Hepatocyte (in vitro differentiated cells): ENCODE measurements at places on chromosomes 2 and 18. TPM values are rescaled to one million over a fixed set of nuclear protein-coding genes. Genes with fewer than 3 reads are reported as not detected.

Gene MSTN
- polyA plus RNA-seq: 0.23 TPM in 1 of 2 replicates, not detected in the other

Gene MARCO
- polyA plus RNA-seq: 0.62 TPM in 1 of 2 replicates, not detected in the other

Gene GKN1
- polyA plus RNA-seq: 0.25 and 0.79 TPM in 2 replicates

Gene OR6B2
- polyA plus RNA-seq: not detected in 2 replicates

Gene RMDN2
- 7.8 and 9.3 TPM in 2 replicates for polyA plus RNA-seq

DNA sequence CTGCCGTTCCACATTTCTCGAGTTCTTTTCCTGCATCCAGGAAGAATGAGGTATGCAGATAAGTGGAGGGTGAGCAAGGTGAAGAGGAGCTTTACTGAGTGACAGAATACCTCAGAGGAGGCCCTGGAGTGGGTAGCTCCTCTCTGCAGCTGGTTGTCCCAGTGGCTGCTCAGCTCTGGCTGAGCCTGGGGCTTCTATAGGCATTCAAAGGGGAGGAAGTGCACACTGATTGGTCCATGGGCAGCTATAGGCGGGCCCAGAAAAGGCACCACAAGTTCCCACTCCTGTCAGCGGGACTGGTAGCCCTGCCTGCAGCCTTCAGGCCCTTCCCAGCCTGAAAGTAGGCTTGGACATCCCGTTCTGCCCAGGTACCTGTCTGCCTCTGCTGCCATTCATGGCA lies 94.7 kb downstream of the DOK6 start:
- DNase-seq: no peak

- no peak for DNase-seq
Observed at GRCh38 chr2:134248913-134249312, 5.0 kb upstream of the MGAT5 start.

- no peak for DNase-seq
Observed at GRCh38 chr18:56109757-56110156, 521.8 kb upstream of the TCF4 start.

DNA sequence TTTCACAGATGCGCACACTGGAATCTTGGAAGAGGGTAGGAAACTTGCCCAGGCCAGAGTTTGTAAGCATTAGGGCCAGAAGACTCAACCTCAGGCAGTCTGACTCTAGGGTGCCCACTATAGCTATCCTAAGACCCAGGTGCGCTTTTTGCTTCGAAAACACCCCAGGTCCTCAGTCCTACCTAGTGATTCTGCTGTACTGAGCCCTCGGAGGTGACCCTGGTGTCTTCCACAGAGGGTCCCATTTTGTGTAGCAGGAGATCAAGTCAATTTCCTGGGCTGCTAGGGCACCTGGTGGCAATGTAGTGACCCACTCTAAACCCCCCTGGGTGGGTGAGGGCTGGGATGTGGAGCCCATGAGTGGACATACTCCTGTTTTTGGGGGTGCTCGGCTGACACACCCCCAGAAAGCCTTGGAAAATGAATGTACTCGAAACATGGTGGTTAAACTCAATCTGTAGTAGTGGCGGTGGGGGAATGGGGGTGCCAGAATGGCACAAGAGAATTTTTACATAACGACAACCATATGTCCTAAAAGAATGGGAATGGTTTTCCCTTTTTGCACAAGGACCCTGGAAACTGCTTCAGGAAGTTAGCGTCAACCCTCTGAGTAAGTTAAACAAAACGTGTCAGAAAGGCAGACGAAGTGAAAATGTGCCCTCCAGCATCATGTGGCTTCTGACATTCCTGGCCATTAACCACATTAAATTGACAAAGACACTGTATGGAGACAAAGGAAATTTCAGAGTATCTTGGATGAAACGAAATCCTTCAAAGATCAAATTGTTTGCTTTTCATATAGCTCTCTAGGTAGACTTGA lies 218.0 kb upstream of the COPS8 start:
- DNase-seq: no peak

DNA sequence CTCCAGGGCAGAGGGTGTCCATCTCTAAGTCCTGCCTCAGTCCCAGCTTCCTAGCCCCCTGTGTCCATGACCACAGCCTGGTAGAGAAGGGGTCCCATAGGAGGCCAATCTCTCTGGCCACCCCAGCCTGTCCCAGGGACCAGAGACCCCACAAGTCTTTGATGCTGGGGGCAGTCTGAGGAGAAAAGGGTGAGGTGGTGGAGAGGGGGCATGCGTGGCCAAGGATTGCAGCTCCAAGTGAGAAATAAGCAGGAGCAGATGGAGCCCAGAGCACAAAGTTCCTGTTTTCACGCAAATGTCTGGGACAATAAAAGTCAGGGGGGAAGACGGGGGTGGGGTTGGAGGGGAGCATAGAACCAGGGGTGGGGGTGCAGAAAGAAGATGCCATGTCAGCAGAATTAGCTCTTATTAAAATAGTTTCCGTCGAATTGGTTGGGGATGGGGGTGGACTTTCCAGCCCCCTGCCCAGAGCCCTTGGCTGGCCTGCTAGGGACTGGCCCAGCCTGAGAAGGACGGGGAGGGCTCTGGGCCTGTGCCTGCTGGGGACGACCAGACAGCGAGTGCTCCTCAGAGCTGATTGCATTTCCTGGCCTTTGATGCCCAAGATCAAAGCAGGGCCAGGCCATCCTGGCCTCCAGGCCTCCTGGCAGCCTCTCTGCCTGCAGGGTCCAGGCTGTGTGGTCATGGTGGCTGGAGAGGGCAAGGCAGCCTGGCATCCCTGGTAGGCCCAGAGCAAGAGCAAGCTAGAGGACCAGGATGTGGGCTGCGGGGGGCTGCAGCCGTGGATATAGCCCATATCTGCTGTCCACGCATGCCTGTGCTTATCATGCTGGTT lies 337.1 kb downstream of the DYSF start:
- no peak for DNase-seq

DNA sequence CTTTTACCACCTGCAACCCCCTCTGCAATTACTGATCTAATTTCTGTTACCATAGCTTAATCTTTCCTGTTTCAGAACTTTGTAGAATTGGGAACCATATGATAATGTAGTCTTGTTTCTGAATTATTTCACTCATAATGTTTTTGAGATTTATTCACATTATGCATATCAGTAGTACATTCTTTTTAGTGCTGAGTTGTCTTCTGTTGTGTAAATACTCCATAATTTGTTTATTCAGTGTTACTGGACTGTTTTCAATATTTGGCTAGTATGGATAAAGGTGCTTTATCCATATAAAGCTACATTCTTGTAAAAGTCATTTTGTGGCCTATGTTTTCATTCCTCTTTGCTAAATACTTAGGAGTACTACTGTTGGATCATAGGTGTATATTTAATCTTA lies 152.5 kb downstream of the TAF4B start:
- no peak for DNase-seq

DNA sequence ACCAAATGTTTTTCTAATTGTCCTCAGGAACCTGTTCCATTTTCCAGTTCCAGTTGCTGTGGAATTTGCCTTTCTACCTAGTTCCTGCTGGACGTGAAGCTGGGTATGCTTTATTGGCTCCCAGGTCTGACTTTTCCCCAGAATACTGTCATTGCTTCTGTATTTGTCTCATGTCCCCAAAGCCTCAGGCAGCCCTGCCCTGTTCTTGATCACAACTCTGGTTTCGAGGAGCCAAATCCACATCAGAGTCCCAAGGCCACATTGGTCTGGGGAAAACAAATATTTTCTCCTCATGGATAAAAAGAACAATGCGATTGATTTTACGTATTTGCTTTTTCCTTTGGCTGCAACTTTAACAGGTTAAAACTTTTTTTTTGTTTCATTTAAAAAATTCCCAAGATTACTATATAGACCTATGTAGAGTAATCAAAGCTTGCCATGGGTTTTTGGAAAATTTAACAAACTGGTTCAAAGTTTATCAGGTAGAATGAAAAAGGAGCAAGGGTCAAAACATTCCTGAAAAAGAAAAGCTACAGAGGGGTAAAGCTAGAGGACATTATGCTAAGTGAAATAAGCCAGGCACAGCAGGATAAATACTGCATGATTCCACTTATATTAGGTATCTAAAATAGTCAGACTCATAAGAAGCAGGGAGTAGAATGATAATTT lies 85.2 kb downstream of the MDH1 start:
- no peak for DNase-seq

- peak; percentile 27 for DNase-seq
Observed at GRCh38 chr2:24919037-24919505, 966 bp downstream of the ADCY3 start.

DNA sequence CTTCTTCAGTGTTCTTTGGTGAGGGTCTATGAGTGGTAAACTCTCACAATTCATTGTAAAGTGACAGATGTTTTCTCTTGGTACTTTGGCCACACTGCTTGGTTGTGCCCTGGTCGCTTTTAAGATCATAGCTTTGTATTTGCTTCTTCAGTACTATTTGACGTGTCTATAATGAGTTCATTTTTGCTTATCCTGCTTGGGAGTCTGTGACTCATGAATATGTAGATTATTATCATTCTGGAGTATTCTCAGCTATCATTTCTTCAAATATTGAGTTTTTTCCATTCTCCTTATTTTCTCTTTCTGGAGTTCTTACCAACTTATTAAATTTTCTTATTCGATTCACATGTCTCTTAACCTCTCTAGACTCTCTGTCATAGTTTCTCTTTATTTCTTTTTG lies 73.0 kb upstream of the HS6ST1 start:
- no peak for DNase-seq

DNA sequence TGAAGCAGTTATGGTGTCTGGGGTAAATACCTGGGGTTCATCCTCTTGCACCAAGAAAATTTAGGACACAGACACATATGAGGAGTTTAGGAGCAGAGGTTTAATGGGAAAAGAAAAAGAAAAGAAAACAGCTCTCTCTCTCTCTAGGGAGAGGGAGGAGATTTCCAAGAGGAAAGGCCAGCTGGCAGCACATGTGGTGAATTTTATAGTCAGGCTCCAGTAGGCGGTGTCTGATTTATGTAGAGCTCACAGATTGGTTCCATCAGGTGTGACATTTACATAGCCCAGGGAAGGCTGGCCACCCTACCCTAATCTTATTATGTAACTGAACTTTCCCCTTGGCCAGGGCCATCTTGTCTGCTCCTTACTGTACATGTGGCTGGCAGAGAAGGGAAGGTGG lies 297.5 kb upstream of the RGPD4 start:
- DNase-seq: peak; percentile 16

DNA sequence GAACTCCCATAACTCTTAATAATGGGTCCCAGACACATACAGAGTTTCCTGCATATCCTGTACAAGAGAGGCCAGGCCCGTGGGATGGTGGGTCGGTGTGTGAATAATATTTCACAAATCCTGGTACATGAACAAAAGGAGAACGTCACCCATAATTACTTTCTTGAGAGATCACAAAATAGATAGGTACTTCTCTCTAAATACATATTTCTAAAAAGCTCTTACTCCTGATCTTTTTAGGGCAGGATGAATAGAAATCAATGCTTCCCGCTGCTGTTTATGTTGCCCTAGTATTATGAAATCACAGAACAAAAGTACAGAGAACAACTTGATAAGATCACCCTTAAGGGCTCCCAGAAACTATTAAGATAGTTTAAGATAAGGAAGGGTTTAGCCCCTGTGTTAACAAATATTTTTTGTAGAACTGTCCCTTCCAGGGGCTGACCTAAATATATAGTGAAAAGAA lies 5.4 kb downstream of the IRS1 start:
- no peak for DNase-seq

- no peak for DNase-seq
Observed at GRCh38 chr2:156883804-156884203, 373.7 kb upstream of the GALNT5 start.

DNA sequence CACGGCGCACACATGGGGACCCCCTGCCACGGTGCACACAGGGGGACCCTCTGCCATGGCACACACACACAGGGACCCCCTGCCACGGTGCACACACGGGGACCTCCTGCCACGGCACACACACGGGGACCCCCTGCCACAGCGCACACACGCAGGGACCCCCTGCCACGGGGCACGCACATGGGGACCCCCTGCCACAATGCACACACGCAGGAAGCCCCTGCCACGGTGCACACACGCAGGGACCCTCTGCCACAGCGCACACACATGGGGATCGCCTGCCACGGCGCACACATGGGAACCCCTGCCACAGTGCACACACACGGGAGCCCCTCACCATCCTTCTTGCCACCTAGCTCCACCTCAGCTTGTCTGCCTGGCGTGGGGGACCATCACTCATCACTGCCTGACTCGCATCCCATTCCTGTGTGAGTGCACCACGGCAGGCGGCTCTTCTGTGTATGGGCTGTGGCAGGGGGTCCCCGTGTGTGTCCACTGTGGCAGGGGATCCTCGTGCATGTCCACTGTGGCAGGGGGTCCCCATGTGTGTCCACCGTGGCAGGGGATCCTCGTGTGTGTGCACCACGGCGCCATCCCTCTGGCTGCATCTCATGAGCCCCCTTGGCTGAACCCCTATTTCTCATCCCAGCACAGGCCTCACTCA lies 206.7 kb downstream of the EIPR1 start:
- no peak for DNase-seq

DNA sequence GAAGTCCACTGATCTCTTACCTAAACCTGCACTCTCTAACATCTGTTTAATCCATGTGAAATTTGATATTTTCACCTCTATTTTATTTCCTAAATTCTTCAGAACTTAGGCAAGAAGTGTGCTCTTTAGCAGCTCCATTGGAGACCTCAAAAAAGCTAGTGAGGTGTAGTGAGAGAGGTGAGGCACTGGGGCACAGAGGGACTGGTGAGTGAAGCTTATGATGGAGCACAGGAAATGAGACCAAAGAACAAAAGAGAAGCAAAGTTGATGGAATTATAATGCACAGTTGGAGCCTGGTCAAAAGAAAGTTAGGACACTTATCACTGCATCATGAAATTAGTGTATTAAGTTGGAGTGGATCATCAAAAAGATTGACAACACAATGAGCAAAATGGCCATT lies 1050.7 kb upstream of the NRXN1 start:
- DNase-seq: no peak

DNA sequence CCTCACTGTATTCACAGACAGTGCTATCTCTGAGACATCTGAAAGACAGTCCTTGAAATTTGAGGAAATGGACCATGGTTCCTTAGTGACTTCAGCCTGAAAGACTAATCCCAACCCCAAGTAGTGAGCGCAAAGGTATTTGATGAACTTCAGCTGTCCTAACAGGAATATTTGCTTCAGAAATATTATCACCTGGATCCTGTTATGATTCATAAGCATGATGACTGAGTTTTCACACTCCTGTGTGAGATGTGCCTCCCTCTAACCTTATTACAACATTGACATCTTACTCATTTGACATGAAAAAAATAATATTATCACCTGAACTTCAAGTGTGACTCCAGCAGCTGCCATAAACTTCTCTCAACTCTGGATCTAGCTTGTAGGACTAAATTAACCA lies 11.6 kb upstream of the MRPL19 start:
- no peak for DNase-seq

DNA sequence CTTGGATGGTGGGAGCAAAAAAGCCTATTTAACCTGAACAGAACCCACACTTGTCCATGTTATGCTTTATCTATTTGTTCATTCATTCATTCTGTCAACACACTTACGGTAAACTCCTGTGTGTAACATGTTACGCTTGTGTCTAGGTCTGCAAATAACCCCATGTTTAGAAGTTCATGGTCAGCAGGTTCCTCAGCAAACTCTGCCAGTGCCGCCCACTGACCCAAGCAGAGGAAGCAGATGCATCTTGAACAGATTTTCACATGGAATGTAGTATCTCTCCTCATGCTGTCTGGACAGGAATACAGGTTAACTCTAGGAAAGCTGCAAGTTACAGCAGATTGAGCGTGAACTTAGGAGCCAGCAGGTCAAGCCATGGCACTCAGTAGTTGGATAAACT lies 213.7 kb upstream of the COPS8 start:
- no peak for DNase-seq
